ENCODE measurements at places on chromosomes 1 and 21.

GRCh38 chr1:90726425-90726985 lies 9.4 kb upstream of the BARHL2 start:
- DNase-seq = no peak
- H3K27ac ChIP-seq = no peak overlapping the region

- H3K36me3 ChIP-seq = no peaks in the 10 kb centered on the region
- no peak overlapping the region for H3K27ac ChIP-seq
- DNase-seq = no peak
- H3K27me3 ChIP-seq = no peaks in the 10 kb centered on the region
- H3K4me1 ChIP-seq = no peaks in the 10 kb centered on the region
These were observed 142.0 kb upstream of the ATP1B1 start for GRCh38 chr1:168964478-168964877.

DNA sequence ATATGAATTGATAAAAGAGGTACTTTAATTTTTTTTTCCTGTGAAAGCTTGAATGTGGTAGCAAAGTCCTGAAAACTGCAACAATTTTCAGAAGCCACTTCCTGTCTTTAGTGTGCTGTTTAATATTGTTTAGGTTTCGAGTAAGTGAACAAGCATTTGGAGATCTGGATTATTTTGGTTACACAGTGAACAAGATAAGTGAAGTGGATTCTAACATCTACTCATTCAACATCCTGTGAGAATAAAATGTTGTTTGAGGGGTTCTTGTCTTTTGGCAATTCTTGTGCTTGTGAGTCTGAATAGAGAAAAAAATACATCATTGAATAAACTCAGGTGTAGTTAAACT lies 35.2 kb upstream of the PLA2G4A start:
- no peak overlapping the region for H3K4me3 ChIP-seq
- no peaks in the 10 kb centered on the region for H3K27me3 ChIP-seq
- no peaks in the 10 kb centered on the region for H3K36me3 ChIP-seq
- no peak for DNase-seq
- H3K27ac ChIP-seq = no peak overlapping the region

DNA sequence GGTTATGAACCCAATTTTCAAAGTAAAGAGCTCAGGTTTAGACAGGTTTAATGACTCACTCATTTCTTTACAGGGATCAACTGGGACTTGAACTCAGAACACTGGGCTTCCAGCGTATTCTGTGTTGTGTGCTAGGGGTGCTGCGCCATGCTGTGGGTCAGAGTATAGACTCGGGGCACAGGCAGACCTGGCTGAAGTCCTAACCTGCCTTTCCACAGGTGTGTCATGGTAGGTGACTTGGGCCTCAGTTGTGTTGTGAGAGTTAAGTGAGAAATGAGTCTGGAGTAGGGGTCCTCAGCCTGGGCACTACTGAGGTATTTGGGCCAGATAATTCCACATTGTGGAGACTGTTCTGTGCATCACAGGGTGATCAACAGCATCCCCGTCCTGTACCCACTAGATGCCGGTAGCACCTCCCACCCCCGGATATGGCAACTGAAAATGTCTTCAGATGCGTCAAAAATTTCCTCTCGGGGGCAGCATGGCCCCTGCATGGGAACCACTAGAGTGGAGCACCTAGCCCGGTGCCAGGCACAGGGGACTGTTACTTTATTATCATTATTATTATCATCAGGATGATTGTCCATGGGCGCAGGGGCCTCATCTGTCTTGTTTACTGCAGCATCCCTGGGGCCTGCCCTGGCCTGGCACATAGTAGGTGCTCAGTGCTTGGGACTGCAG lies 575.5 kb downstream of the PTPRU start:
- no peaks in the 10 kb centered on the region for H3K27me3 ChIP-seq
- H3K36me3 ChIP-seq = no peaks in the 10 kb centered on the region
- H3K4me3 ChIP-seq = no peak overlapping the region
- H3K27ac ChIP-seq = no peak overlapping the region

- H3K27me3 ChIP-seq = no peaks in the 10 kb centered on the region
- no peak for DNase-seq
- H3K36me3 ChIP-seq = no peaks in the 10 kb centered on the region
- no peak overlapping the region for H3K4me3 ChIP-seq
- no peaks in the 10 kb centered on the region for H3K4me1 ChIP-seq
These were observed 130.8 kb downstream of the PGBD5 start for GRCh38 chr1:230295367-230295766.

DNA sequence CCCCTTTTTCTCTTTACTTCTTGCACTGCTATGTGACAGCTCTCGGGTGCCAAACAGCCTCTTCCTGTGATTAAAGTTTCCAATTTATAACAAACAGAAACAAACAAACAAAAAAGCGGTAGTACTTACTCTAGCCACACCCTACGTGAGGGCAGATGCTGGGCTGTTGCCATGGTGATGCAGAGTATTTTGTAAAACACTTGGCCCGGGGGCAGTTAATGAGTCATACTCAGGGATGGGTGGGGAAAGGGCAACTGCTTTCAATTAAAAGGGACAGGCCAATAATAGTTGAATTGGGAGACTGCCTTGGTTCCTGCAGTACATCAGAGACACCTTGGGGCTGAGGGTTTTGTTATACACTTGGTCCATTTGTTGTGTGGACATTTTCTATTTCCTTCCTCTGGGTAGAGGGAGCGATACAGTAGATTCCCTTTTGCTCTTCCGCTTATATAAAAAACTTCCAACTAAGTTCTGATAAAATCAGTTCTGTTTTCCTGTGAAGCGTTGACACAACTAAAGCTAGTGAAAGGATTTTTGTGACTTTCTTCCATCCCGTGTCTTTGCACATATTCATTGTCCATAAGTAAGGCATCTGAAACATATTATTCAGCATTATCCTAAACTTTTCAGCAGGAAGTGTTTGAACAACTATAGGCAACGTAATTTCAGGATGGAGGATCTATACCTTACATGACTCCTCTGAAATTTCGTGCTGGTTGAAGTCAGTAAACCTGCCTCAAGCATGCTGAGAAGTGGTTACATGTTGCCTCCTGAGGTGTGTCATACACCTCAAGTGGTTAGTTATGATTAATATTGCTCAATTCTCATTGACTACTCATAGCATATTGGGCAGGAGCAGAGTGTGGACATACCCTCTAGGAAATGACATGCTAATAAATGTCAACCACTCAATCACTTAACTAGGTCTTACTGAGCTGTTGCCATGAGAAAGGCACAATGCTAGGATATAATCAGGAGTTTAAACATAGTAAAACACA lies 36.7 kb upstream of the THEM4 start:
- peak; percentile 93 for DNase-seq
- H3K27me3 ChIP-seq = no peaks in the 10 kb centered on the region
- peak overlapping the region; percentile 56 for H3K27ac ChIP-seq
- peaks cover 5% of the 10 kb centered on the region for H3K4me1 ChIP-seq
- H3K4me3 ChIP-seq = no peak overlapping the region

- DNase-seq = no peak
- H3K27me3 ChIP-seq = no peaks in the 10 kb centered on the region
- no peak overlapping the region for H3K27ac ChIP-seq
- H3K36me3 ChIP-seq = no peaks in the 10 kb centered on the region
- H3K4me3 ChIP-seq = no peak overlapping the region
These were observed 166.8 kb upstream of the USP24 start for GRCh38 chr1:55381983-55382382.

- H3K4me3 ChIP-seq = no peak overlapping the region
- no peaks in the 10 kb centered on the region for H3K36me3 ChIP-seq
- no peaks in the 10 kb centered on the region for H3K27me3 ChIP-seq
- H3K27ac ChIP-seq = no peak overlapping the region
- peaks cover 7% of the 10 kb centered on the region for H3K4me1 ChIP-seq
These were observed 13.5 kb downstream of the CRABP2 start for GRCh38 chr1:156691665-156692440.
